ENCODE measurements at places on chromosomes 7 and 10.

DNA sequence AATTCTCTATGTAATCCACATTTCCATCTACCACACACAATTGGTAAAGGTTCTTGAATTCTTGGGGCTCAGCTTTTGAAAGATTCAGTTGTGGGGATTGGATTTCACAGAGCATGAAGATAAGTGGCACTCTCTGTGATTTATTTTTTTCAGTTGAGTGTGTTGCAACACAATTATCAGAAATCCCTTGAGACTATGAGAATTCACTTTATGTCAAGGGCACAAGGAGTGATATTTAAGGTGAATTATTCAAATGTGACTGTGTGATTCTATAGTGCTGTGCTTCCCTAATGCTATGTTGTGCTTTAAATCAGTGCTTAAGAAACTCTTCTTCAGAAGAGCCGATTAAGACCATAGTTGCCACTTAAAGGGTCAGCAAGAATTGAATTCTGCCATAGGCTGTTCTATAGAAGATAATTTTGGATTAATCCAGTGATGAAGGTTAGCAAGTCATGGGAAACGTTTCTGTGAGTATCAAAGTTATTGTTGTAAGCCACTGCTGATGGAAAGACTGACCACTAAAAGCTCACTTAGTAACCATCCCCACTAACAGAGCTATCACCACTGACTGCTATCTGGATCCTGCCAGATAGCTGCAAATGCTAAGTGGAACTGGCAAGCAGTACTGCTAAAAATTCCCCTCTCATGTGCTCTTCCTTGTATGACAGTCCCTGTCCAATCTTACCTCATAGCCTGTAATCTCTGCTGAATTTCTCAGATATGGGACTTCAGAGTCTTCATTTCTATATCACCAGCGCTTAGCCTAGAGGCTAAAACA lies 134.0 kb upstream of the SEMA3D start:
- no peak for DNase-seq

- no peak for DNase-seq
Measured at GRCh38 chr7:112937651-112938415, 147.6 kb upstream of the TMEM168 start.

- DNase-seq: no peak
Measured at GRCh38 chr10:102841827-102842345, 4.7 kb upstream of the CYP17A1 start.

- DNase-seq: no peak
Measured at GRCh38 chr7:14825912-14826311, 76.6 kb downstream of the DGKB start.

DNA sequence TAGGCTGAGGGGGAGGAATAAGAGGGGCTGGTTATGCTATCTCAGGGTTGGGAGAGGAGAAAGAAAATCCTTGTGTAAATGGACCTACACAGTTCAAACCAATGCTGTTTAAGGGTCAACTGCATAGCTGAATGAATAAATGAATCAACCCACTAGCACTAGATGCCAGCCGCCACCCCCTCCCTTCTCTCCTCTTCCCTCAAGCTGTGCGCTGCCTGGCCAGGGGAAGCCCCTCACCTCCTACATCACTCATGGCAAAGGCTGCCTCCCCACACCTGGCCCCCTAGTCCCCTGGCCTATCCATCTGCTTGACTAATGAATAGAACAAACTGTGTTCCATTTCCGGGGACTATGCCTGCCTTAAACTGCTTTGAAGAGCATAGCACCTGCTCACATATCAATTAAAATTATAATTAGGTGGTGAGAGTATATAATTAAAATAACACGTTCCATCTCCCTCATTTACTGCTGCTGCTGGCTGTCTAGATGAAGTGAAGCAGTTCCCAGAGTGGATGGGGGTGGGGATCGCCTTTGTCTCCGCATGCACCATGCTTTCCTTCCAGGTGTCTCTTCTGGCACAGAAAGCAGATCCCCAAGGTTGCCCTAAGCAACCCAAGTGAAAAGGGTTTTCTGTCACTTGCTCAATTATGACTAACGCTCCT lies 32.6 kb downstream of the GRID1 start:
- DNase-seq: no peak

GRCh38 chr10:124912101-124912886 lies 29.6 kb upstream of the ZRANB1 start:
- DNase-seq: no peak

GRCh38 chr7:12967322-12967721 lies 279.9 kb downstream of the ARL4A start:
- no peak for DNase-seq

- DNase-seq: no peak
Measured at GRCh38 chr10:36606234-36606839, 519.1 kb upstream of the ANKRD30A start.

DNA sequence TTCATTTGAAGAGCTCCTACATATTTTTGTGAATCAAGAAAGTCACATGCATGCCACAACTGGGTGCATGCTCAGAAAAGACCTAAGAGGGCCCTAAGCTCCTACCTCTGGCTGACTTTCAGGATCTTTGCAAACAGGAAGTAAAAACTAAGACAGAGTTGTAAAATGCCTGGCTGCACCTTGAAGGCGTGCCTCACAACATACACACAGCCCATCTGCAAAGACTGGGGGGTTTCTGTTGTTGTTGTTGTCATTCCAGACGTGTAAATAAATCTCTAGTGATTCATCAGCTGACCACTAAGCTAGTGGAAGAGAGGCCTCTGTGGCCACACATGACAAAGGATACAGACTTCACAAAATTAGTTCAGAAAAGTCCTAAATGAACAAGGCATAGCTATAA lies 31.8 kb downstream of the SMURF1 start:
- no peak for DNase-seq

DNA sequence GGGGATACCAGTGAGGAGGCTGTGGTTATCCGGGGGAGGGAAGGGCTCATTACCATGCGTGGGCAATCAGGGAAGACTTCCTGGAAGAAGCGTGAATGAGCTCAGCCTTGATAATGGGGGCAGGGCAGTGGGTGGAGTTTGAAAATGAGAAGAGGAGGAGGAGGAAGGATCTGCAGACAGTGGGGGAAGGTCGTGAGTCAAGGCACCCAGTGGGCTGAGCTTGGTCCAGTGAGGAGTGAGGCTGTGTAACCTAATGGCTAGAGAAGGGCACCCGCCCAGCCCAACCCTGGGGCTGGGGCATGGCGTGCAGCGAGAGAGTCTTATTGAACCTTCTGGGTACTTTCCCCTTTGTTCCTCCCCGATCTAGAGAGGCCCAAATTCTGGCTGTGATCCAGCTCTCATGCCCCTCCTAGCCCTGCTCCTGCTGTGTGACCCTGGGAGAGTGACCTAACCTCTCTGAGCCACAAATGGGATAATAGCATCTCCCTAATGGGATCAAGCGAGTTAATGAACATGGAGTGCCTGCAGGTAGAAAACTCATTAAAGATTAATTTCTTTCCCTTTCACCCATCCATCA lies 31.5 kb downstream of the CLIP2 start:
- no peak for DNase-seq

DNA sequence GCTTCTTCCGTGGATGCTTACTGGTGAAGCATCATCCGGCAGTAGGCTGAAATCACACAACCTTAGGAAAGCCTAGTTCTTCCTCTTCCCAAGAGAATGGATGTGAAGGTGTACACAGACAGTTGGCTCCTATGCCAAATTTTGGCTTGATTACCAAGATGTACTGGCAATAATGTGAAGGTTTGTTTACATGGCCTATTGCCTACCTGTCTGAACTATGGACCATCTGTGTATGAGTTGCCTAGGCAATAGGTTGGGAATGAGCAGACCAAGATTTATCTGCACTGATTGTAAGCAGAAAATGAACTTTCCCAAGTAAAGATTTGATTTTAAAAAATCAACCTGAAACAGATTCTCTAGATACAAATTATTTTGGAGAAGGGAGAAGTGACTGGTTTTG lies 325.9 kb upstream of the SORCS1 start:
- DNase-seq: no peak

- no peak for DNase-seq
Measured at GRCh38 chr10:132537684-132538001, at the start of gene INPP5A. INPP5A (plus strand) TSS chr10:132537787; CDS start chr10:132538097, 310 bp downstream.

DNA sequence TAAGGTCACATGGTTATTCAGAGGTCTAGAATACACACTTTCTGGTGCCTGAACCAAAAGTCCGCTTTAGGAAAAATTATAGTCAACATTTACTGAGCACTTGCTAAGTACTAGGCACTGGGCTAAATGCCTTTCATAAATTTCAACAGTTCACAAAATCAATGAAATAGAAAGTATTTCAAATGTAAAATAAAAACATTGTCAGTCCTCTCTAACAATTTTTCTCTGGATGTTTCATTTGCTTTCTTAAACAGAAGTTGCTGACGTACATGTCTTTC lies 61.7 kb downstream of the HHEX start:
- DNase-seq: no peak

DNA sequence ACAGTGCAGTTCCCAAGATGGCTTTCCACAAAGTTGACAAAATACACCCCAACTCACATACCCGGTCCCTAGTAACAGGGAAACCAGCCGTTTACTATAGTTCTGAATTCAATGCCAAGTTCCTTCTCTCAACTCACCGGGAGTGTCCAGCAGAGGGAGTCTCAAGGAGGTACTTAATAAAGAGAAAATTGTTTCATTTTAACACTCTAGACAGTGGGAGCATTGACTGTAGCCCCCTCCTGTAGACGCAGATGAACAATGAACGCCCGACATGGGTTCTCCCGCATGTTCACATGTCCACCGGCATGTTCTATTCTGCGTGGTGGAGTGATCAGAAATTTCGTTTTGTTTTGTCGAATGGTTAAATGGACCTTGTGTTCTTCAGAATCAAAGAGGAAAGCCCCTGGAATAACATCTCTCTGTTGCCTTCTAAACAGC lies 1.9 kb downstream of the HIPK2 start:
- DNase-seq: no peak

DNA sequence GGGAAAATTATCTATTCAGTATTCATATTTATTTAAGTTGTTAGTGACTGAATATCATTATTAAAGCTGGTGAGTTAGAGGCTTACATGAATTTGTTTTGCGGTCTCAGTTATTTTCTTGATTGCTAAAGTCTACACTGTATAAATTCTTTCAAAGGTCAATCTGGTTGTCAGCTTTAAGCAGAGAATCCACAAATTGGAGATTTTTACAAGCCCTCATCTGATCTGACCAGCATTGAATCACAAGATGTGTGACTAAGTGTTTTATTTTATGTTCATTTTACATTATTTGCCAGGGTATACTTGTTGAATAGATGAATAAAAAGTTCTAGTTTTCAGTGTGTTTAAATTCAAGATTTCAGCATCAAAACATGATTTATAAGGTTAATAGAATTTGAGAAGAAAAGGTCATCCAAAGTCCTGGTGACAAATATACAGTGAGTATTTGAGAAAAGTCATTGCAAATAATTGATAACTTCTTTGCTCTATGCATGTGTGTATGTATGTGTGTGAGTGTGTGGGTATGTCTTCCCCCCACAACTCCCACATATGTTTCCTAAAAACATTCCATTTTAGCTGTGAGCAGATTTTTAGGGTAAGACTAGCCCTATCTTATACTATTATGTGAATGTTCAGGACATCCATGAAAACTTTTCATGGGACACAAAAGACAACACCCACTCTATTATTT lies 4.4 kb downstream of the SEMA3A start:
- DNase-seq: no peak

- DNase-seq: no peak
Measured at GRCh38 chr10:11144626-11145494, 127.2 kb downstream of the CELF2 start.

- DNase-seq: no peak
Measured at GRCh38 chr7:1087465-1087814, 473 bp upstream of the GPER1 start.

GRCh38 chr10:6530966-6531365 lies 49.1 kb downstream of the PRKCQ start:
- no peak for DNase-seq

GRCh38 chr10:87660484-87661133 lies 931 bp downstream of the PAPSS2 start:
- no peak for DNase-seq

GRCh38 chr10:50541317-50541716 lies 82.4 kb downstream of the SGMS1 start:
- DNase-seq: no peak

DNA sequence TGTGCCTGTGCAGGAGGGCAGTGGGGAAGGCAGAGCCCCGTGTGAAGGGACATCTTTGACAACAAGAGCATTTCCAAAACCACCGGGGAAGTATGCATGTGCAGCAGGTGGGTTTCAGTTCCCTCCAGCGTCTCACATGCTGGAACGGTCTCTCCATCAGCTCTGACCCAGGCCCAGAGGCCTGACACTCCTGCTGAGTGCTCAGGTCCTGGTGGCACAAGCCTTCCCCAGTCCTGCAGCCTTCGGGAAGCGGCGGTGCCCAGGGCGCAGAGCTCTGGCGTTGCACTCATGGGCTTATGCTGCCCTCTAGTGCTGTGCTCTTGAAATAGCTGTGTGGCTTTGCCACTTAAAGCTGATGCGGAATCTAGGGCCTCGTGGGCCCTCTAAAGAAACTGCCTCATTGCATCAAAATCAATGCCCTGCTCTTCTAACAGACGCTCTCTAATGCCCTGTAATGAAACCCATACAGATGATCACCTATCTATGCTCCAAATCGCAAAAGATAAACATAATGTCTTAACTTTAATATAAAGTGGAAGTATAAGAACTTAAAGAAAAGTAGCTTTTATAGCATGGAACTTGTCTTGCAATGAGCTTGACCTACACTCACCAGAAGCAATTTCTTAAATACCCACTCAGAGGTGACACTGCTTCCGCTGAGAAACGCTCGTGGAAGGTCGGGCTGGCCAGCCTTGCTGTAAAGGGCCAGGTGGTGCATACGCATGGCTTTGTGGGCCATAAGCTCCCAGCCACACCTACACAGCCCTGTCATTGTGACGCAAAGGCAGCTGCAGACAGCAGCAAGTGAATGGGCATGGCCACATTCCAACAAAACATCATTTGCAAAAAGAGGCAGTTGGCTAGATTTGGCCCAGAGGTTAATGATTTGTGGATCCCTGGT lies 38.6 kb downstream of the CLRN3 start:
- no peak for DNase-seq

- DNase-seq: no peak
Measured at GRCh38 chr7:131826960-131827359, 270.5 kb upstream of the PODXL start.

- no peak for DNase-seq
Measured at GRCh38 chr10:101007099-101007711, 7.6 kb downstream of the LZTS2 start.

Measured in HS-27A (cell line).